GM23248 (cell line): ENCODE measurements at places on chromosomes 13 and 19.

GRCh38 chr19:57558525-57558924 lies 1.1 kb downstream of the ZNF550 start:
- DNase-seq = peak; percentile 53

DNA sequence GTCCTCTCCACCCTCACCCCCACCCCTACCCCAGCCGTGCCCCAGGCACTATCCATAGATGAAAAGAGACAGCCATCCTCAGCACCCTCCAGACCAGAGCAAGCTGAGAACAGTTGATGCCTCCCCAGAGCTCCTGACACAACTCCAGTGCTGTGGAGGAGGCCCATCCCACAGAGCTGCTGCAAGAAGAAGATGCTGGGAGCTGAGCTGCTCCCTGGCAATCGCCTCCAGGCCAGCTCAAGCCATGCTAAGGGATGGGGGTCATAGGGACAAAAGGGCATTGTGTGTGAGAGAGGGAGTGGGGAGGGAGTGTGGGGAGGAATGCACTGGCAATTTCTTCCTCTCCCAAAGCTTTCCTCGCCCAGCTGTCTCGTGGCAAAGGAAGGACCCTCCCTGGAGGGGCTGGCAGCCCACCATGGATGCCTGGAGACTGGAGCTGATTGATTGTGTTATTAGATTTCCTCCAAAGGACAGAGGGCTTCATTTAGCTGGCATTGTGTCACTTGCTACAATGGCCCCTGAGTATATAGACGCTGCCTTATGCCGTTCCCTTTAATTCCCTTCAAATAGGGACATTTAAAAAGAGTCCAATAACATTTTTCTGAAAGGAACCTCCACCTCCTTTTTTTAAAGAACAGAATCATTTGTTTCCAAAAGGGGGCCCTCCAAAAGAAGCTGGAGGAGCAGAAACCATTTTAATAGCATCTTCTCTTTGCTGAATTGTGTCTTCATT lies 476.4 kb downstream of the FOXO1 start:
- DNase-seq = peak; percentile 52

- no peak for DNase-seq
These were observed 10.0 kb downstream of the IQCN start for GRCh38 chr19:18264137-18264854.

DNA sequence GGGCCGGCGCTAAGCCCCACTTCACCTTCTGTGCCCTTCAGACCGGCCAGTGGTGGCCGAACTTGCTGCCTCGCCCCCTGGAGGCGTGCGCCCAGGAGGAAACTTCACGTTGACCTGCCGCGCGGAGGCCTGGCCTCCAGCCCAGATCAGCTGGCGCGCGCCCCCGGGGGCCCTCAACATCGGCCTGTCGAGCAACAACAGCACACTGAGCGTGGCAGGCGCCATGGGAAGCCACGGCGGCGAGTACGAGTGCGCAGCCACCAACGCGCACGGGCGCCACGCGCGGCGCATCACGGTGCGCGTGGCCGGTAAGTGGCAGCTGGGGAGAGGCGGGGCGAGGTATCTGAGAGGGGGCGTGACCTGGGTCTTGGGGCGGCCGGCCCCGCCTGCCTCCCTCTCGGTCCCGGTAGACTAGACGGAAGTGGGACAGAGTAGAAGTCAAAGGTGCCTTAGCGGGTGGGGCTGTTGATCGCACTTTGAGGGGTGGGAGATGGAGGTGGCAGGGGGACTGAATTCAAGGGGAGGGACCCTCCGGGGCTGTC lies 5.6 kb downstream of the ICAM5 start:
- peak; percentile 46 for DNase-seq

GRCh38 chr13:85419611-85420010 lies 379.6 kb downstream of the SLITRK6 start:
- no peak for DNase-seq

- no peak for DNase-seq
These were observed 78.7 kb downstream of the IPO5 start for GRCh38 chr13:98032168-98032567.

GRCh38 chr19:55493052-55493644 lies 4.9 kb downstream of the SSC5D start:
- DNase-seq = peak; percentile 74

GRCh38 chr19:30111021-30111855 lies 169.2 kb downstream of the URI1 start:
- no peak for DNase-seq

DNA sequence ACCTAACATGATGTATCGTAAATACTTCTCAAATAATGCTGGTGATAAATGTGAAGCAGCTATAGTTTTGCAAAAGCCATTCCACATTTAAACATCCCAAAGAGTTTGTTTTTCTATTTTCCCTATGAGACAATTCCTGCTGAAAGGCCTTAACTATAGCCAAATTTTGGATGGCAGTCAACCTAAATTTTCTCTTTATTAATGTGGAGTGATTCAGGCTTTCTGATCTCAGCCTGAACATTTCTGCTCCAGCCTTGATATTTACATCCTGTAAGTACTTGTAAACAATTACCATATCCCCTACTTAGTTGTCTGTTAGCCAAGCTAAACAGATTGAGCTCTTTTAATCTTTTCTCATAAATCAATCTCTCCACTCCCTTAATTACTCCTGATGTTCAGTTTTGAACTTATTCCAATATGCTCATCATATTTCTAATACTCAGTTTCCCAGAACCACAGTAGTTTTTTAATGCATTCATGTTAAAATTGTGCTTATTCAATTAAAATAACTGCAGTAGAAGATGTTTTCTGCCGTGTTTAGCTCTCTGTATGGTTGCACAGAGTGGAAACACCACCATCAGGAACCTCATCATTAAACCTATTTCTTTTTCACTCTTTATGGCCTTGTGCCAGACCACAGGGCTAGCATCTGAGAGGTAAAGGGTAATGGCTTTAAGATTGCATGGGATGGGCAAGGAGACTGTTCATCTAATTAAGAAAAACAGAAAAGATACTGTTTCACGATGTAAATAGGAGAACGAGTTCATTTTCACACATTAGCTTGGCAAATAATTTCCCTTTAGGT lies 1235.2 kb upstream of the SLC10A2 start:
- no peak for DNase-seq

GRCh38 chr13:32044446-32044845 lies 12.9 kb downstream of the FRY start:
- no peak for DNase-seq

GRCh38 chr19:18514800-18515682 lies 6.8 kb downstream of the ELL start:
- peak; percentile 75 for DNase-seq

DNA sequence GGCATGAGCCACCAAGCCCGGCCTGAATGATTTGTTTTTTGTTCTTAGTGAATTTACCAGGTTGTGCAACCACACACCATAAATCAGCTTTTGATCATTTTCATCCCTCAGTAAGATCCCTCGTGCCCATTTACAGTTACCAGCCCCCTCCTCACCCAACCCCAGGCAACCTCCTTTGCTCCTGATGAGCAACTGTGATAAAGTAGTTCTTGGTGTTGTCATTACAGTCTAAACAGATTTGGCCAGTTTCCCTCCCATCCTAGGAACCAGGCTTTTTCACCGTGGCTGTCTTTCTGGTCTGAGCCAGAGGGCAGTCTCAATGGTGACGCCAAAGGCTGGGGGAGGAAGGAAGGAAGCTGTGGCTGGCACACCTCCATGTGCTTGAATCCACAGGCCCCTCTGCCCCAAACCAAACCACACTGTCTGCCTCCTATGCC lies 61.2 kb upstream of the WDFY2 start:
- DNase-seq = peak; percentile 90

DNA sequence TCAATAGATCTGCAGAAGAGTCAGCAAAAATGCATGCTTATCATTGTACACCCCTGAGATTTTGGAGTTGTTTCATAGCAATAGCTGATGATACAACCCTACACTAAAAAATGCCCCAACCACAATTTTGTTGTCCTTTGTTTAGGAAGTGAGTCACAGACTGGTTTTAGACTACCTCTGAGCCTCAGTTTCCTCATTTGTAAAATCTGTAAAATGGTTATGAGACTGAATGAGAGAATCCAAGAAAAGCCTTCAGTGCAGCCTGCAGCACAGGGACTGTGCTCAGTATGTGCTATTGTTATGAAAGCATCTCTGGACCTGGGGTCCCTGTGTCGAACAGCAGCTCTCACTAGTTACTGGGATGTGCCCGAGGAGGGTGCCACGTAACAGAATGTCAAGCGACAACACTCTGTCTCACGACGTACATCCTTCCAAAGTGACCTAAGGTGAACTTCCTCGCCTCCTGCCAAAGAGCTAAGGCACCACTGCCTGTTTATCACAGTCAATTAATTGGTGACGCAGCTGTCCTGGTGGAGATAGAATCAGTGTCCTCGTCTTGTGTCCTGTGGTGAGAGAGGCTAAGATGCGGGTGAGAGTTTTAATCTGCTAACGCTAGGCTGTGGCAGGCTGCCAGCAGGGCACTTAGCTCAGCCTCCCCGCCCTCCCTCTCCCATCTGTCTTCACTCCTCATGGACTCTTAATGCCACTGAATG lies 18.1 kb downstream of the DHRS12 start:
- DNase-seq = peak; percentile 80

DNA sequence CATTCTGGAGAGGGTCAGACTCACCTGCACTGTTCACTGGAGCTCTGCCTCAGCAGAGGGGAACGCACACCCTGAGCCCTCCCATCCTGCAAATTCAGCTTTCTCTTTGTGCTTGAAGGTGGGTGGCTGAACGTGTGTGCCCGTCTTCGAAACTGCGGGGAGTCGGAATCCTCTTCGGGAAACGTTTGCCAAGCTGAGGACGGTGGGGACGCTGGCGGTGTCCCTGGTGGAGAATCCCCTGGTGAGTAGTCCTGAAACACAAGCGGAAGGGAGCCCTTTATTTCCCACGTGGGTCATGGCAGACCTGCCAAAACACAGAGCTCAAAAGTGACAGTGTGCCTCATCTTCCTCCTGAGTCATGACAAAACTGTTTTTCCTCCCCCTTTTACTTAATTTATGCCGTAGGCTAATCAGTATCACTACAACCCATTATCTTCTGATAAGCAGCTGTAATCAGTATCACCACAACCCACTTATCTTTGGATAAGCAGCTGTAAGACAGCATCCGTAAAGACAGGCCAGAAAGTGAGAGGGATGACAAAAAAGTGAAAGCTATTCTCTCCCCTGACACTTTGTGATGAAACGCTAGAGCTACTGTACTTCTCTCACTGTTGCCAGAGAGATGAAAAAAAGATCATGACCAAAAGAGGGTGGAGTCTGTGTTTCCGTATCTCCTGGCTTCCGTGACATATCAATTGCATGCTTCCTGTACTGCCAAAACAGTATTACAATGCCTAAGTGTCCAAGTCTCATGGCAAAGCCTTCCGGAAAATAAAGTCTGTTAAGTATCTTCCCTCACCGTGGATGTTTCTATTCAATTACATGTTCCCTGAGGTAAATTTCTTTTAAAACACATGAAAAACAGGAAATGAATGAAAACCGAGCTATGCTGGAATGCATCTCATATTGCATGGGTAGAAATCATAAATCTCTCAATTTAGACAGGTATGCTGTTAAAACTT lies 155.5 kb downstream of the TBC1D4 start:
- DNase-seq = peak; percentile 8

GRCh38 chr19:18761531-18762110 lies 29.5 kb downstream of the COMP start:
- DNase-seq = no peak

- DNase-seq = no peak
These were observed 7.8 kb downstream of the HNRNPM start for GRCh38 chr19:8452446-8453123.

GRCh38 chr13:23086968-23087623 lies 93.7 kb upstream of the SGCG start:
- no peak for DNase-seq

GRCh38 chr13:35648201-35648600 lies 171.7 kb upstream of the MAB21L1 start:
- peak; percentile 5 for DNase-seq

DNA sequence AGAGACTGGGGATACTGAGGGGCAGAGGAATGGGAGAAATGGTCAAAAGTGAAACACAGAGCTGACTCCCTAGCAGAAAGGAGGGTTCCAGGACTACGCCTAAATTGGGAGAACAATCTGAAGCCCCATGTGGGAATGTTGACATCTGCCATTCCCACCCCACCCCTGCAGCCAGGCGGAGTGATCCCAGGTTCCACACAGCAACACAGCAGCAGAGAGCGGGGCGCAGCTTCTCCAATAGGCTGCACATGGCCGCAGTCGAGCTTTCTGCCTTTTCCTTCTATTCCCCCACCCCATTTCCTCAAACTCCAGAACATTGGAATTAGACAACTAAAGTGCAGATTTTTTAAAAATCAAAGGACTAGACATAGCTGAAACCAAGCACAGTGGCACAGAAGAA lies 104.7 kb downstream of the UBL3 start:
- no peak for DNase-seq

DNA sequence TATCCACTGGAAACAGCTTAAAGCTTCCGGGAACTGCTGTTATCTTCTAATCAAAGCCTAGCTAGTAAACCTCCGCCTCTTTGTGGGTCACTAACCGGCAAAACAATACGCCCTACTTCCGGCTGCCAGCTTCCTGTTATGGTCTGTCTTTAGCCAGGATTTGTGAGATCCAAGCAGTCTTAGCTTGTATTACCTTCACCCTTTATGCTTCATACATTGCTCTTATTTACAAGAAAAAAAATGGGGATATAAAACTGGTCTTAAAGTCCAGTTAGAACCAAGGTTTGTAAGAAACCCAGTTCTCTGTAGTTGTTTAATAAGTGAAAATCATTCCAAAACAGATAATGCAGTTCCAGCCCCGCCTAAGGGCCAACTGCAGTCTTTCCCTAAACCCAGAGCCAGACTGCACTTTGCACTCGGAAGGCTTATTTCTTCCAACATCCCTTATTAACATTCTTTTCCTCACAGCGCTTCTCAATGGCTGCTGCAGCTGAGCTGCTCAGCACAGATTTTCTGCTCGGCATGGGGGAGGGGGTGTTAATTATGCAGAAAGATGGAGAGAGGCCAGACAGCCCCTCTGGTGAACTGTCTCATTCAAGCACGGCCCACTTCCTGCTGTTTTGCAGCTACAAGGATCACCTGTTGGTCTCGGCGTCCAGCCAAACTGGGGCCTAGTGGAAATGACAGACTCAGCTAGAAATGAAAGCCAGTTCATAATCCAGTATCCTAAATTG lies 368.4 kb downstream of the KLF12 start:
- peak; percentile 20 for DNase-seq

- DNase-seq = no peak
These were observed 201.8 kb downstream of the COL4A1 start for GRCh38 chr13:110105136-110105535.

DNA sequence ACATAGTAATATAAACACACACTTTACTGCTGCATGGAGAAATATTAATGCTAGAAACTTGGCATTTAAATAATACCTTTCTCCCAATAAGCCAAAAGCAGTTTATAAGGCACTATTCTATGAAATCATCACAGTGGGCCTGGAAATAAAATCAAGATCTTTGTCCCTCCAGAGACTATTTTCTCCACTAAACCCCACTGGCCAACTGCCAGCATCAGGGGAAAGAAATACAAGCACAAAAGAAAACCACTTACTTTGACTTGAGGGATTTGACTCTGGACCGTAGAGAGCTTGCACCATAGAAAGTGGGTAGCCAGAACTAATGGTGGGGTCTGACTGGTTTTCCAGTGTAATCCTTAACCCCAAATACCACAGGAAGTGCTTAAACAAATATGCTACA lies 71.9 kb downstream of the DCLK1 start:
- DNase-seq = no peak
